Kidney epithelial cell (primary cell): ENCODE measurements at places on chromosomes 6 and 20. TPM values are rescaled to one million over a fixed set of nuclear protein-coding genes. Genes with fewer than 3 reads are reported as not detected.

GRCh38 chr6:85662251-85662650, 19.6 kb upstream of the SYNCRIP start:
- no peak for DNase-seq

Gene ESR1
- not detected in 2 replicates for total RNA-seq

Gene TCP11
- total RNA-seq: 0.41 TPM in 1 of 2 replicates, not detected in the other

DNA sequence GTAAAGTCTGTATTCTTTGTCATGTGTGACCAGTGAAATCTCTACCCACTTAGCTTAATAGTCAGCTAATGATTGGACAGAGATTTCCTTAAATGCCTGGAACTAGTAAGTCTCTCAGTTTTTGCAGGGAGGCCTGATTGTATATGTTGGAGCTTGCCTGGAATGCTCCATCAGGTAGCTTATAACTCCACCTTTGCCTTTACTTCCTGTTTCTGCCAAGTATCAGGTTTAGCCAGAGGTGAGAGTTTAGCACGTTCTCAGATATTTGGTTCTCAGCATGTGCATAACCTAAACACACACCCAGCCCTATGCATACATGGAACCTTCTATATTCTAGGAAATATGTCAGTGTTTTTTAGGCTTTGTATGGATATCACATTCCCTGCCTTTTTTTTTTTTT, 435.3 kb downstream of the CDKAL1 start:
- no peak for DNase-seq

GRCh38 chr6:28634761-28635546, 109.3 kb downstream of the GPX5 start:
- DNase-seq: no peak

DNA sequence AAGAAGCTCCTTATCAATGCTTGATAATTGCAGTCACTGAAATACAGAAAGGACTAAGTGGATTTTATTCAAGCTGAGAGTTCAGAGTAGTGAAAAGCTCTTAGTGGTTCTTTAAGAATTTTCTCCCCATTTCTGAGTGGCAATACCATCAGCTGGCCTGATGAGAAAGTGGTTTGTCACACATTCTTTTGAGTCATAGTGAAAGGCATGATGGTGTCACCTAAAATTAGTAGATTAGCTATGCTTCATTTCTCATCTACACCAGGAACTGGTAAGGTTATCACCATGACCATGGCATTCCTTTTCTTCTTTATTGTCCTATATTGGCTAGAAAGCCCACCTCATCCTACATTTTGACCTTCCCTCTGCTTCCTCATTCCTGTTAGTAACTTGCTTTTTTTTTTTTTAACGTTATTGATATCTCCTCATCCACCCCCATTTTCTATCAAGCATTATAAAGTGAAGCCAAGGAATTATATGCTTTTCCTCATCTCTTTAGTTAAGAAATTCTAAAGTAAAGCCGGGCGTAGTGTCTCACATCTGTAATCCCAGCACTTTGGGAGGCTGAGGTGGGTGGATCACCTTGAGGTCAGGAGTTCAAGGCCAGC, 67.4 kb upstream of the LOC128125822 start:
- no peak for DNase-seq

Gene WDR27
- total RNA-seq: 27.0 and 34.4 TPM in 2 replicates

Gene TTPAL
- 15.4 and 25.1 TPM in 2 replicates for total RNA-seq

- DNase-seq: no peak
These were observed 23.1 kb downstream of the JARID2 start for GRCh38 chr6:15269011-15269410.

GRCh38 chr6:32903952-32904351, 36.9 kb downstream of the HLA-DMB start:
- DNase-seq: no peak

Gene GHRH
- total RNA-seq: not detected in 2 replicates

Gene CNBD2
- 3.3 and 5.6 TPM in 2 replicates for total RNA-seq

GRCh38 chr20:48630342-48631075, 197.3 kb downstream of the PREX1 start:
- DNase-seq: no peak

- DNase-seq: no peak
These were observed 88.7 kb downstream of the TBX18 start for GRCh38 chr6:84675651-84676050.

Gene HLA-DQA1
- total RNA-seq: 0.21 TPM in 2 replicates

DNA sequence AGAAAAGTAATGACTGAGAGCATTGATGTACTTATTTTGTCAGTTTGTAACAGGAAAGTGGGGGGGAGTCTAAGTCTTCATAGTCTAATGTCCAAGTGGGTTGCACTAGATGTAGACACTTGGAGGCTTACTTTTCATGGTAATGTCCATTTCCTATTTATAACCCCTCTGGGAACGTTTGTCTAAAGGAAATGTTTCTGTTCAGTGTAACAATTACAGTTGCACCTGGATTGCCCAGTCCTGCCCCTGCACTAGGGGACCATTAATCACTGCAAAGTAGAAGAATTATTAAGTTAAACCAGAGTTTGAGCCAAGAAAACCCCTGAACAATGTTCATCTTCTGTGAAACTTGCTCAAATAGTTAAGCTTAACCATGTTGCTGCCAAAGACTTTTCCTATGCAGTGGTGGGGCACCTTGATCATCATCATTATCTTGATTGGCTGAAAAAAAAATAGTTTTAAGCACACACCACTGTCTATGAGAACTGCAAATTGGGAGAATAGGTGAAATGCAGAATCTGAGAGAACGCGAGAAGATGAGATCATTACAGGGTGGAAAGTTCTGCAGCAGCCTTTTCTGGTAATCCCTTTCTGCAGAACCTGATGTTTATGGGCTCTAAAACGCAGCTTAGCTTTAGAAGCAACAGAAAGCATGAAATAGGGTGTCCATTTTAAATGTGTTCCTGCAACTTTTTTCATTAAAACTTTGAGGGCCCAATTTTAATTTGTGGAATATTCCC, 106.0 kb downstream of the ZNF217 start:
- DNase-seq: no peak

GRCh38 chr6:140636908-140637402, 1262.5 kb upstream of the CITED2 start:
- DNase-seq: no peak

Gene TRIM10
- total RNA-seq: not detected in 2 replicates

DNA sequence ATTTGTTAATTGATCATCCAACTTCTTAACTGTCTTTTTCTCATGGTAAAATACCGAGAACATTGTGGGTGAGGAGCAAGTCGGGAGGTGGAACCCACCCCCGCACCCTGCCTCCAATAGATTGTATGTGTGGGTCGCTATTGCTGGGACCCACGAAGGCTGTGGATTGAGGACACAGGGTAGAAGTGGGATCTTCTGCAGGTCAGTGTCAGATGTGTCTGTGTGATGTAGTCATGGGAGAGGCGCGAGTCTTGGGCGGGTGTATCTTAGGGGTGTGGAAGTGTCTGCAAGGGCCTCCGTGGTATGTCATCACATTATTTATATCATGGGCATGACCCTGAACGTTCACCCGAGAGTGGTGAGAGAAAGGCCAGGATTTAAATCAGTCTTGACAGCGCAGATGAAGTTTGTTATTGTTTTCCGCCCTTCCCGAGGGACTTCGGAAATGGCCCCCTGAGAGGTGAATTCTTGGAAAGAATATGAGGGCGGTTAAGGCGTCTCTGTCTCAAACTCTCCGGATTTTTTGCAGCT, 472 bp upstream of the PAQR8 start:
- no peak for DNase-seq

DNA sequence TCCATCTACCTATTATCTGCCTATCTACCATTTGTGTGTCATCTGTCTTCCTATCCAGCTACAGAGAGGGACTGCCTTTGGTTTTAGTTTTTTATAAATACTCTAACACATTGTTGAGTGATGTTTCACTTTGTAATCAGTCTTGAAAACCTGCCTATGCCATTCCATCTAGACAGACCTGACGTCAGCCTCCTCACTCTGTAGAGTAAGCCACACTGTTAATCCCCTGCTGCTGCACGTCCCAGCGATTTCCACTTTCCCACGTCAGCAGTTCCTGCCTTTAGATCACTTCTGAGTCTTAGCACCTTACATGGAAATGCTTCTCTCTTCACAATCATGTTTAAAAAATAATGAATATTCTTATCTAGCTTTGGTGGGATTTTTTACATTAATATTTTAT, 54.8 kb downstream of the PLG start:
- DNase-seq: no peak

DNA sequence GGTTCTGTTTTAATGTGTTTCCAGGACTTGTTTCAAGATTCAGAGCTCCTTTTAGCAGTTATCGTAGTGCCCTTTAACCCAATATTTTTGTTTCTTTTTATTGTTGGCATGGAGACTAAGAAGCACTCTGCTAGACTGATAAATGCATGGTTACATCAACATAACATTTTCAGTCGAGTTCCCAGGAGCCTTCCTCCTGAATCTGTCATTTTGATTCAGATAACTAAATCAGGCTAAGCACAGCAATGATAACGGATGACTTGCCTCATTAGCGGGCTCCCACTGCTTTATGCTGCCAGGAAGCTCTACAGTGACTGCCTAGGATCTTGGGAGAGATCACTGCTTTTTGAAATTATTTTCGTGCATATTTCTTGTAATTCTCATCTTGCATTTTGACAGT, 772.8 kb upstream of the GJE1 start:
- no peak for DNase-seq

Gene C6orf118
- 0.04 and 0.68 TPM in 2 replicates for total RNA-seq

DNA sequence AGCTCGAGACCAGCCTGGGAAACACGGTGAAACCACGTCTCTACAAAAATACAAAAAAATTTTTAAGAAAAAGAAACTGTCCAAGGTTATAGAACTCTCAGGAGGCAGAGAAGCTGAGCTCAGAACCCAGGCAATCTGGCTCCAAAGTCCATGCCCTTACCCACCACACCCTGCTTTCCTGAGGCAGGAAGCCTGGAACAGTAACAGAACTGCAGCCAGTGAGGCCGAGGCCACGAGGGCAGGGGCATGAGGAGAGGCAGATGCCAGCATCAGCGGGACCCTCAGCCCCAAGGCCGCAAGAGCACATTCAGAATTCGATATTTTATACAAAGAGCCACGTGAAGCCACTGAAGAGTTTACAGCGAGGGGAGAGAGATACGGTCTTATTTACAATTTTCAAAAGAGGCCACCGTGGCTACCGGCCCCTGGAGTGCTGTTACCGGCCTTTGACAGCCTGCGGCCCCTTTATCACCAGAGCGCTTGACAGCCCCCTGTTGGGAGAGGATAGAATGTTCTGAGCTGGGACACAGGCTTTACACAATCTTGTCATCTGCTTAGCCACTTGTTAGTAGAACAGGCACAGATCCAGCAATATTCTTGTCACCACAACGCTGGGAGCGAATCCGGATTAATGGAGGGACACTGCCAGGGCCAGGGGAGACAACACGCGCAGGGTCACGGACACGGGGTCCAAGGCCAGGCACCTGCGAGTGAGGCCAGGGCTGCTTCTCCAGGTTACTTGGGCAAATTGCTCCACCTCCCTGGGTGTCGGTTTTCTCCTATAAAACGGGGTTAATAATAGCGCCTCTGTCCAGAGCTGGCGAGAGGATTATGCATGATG, 5.6 kb downstream of the SPATA2 start:
- no peak for DNase-seq

DNA sequence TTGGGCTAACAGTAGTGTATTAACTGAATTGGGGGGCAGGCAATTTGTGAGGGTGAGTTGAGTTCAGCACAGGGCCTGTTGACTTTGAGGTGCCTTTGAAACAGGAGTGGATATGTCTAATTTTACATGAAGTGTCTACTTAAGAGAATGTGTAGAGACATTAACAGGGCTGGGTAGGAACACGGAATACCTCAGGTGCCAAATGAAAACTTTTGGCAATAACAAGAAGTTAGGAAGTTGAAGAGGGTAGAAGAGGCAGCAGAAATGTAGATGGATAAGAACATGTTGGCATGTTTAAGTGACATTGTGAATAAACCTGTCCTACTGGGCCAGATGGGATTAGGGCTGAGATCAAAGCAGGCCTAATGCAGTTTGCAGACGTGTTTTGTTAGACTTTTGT, 117.0 kb downstream of the SLC16A10 start:
- no peak for DNase-seq

DNA sequence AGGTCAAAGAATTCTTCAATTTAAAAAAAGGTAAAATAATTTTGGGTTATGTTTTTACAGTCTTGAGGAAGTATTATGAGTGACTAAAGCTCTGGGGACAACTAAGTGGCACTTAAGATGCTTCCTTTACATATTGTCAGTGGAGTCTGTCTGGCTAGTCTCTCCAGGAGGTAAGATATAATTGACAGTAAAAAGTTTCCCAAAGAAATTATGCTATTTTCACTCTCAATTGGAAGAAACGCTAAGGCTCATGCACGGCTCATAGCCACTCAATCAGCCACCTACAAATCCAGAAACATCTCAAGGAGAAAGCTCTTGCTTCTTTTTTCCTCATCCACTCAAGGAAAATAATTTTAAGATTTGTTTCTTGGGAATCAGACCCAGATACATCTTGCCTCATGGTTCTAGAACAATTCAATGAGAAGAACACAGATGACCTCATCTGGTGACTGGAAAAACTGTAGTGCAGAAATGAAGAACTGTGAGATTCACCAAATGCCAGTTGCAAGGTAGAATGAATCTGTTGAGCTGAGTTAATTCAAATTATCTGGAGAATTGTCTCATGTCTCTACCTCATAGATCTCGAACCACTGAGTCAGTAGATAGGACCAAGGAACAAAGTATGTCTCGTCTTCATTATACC, 252.9 kb downstream of the TPBG start:
- DNase-seq: no peak

Gene TMEM14C
- total RNA-seq: 190 and 196 TPM in 2 replicates

GRCh38 chr20:14688005-14688404, 350.6 kb upstream of the FLRT3 start:
- no peak for DNase-seq

DNA sequence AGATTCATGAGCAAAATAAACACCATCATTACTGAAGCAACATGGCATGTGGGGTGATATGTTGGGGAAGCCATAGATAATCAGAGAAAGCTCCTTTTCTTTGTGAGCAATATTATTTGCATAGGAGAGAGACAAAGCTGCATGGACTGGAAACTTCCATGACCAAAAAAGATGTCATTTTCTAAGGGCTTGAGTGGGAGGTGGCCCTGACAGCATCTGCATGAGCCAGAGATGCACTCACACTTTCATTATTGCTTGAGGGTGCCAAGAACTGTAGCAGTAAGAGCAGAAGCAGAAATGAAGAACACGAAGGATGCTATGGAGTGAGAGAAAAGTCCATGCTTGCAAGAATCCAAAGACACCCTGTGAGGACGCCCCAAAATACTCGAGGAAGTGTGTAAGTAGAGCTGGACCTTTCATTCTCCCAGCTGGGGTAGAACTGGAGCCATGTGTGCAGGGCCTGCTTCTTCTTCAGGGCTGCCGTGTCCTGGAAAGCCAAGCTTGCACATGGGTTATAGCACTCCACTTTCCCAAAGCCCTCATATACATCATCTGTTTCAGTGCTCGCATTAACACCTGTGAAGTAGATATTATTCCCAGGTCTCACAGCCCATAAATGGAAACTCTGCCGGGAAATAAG, 851.2 kb downstream of the DHX35 start:
- no peak for DNase-seq

DNA sequence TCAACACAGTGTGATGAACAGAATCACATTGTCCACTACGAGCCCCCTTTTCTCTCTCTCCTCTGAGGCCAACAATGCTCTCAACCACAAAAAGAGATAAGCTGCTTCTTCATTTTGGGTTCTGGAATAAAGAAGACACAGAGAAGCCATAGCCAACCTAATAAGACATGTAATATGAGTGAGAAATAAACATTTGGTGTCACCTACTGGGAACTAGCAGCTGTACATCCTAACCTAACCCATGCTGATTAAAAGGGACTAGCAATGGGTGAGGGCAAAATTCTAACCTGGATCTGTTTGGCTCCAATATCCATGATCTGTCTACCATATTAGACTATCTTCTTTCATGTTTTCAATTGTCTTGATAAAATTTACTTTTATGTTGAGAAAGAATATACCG, 369.1 kb upstream of the MARCKS start:
- no peak for DNase-seq
